Stimulated activated CD4-positive, alpha-beta T cell treated with anti-CD3 and anti-CD28 coated beads, Interleukin-2, amount 100 ng/mL, for 4 hours (primary cell): ENCODE measurements at places on chromosomes 12 and 14.

DNA sequence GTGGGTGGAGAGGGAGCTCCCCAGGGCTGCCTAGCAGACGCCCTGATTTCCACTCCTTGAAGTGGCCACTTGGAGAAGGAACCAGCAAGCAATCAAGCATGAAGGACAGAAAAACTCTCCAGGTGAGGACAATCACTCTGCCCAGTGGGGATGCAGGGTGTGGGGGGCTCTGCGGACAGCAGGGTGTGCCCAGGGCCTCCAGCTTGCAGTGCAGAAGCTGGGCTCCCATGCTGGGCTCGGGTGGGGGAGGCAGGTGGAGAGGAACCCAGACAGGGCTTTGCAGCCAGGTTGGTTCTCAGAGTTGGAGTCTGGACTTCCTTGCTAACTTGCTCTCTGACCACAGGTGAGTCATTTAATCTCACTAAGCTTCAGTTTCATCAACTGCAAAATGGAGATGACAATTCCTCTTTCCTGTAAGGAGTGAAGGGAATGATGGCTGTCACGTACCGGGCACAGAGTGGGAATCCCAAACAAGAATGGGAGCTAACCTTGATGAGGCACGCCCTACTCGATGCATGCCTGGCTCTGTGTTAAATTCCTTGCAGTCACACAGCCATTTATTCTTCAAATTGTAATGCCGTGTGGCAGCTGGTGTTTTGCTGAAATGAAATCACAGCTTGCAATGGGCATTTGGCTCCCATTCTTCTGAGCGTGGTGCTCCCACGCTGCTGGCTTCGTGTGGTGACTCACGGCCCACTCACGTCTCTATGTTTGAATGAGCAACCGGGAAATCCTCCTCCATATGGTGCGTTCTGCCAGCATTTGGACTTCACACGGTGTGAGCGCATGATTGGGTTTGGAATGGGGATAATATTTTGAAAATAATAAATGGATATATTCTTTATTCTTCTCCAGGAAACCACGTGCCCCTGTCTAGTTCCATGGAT, 75.2 kb downstream of the PRIMA1 start:
- DNase-seq: no peak

- no peak for DNase-seq
These were observed 60.0 kb downstream of the LIN52 start for GRCh38 chr14:74144789-74145188.

GRCh38 chr14:71885301-71885700, 46.9 kb upstream of the RGS6 start:
- no peak for DNase-seq

GRCh38 chr12:57158665-57159064, 11.2 kb upstream of the LRP1-AS start:
- DNase-seq: no peak

GRCh38 chr12:59651229-59651920, 55.5 kb downstream of the SLC16A7 start:
- DNase-seq: no peak

DNA sequence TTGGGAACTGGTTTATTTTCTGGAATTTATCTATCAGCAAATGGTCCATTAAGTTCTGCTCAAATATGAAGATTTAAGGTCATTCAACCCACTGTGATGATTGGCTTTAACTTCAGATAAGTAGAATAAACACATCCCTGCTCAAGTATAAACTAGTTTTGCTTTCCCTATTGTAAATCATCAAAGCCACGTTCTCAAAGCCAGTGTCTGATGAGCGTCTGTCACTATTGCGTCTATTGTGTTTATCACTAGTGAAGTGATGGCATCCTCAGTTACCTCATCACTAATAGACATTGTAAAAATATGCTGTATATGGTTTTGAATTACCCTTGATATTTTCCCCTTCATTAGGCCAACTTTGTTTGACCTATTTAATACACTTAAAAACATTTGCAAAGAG, 351.3 kb downstream of the BCAT1 start:
- DNase-seq: no peak

DNA sequence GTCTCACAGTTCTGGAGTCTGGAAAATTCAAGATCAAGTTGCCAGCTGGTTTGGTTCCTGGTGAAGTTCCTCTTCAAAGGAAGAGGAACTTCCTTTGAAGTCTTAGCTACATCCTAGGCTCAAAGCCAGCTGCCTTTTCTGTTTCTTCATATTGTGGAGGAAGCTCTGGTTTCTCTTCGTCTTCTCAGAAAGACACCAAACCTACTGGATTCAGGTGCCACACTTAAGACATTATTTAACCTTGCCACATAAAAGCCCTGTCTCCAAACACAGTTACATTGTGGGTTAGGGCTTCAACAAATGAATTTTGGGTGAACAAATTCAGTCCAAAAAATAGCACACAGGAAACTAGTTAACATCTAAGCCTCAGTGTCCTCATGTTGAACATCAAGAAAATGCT, 1019.8 kb downstream of the GALC start:
- DNase-seq: no peak

DNA sequence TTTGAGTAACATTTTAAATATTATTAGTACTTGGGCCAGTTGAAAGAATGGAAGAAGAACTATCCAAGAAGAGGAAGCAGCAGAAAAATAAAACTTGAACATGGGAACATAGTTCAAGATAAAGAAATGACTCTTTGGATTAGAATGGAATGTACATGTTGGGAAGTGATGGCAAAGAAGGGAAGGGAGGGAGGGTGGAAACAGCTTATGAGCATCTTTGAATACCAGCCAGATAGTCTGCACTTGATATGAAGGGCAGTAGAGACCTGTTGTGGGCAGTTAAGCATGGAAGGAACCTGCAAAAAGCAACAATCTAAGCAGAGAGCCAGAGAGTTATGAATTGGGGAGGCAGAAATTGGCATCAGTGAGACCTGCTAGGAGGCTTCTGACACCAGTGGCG, 10.0 kb upstream of the IL22 start:
- no peak for DNase-seq

DNA sequence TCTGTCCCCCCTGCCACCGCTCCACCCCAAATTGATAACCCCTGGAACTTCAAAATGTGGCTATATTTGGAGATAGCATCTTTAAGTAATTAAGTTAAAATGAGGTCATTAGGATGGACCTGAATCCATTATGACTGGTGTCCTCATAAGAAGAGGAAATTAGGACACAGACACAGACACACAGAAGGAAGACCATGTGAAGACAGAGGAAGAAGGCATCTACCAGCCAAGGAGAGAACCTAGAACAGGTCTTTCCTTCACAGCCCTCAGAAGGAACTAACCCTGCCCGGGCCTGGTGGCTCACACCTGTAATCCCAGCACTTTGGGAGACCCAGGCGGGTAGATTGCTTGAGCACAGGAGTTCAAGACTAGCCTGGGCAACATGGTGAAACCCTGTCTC, 3.6 kb upstream of the HRK start:
- DNase-seq: no peak

GRCh38 chr12:25958428-25959070, at the start of gene RASSF8:
TSS of gene RASSF8 (plus strand) at chr12:25958682. CDS start at chr12:26055344, 96,662 bp downstream.
- no peak for DNase-seq

GRCh38 chr12:5254703-5255102, 177.2 kb upstream of the NTF3 start:
- DNase-seq: no peak

DNA sequence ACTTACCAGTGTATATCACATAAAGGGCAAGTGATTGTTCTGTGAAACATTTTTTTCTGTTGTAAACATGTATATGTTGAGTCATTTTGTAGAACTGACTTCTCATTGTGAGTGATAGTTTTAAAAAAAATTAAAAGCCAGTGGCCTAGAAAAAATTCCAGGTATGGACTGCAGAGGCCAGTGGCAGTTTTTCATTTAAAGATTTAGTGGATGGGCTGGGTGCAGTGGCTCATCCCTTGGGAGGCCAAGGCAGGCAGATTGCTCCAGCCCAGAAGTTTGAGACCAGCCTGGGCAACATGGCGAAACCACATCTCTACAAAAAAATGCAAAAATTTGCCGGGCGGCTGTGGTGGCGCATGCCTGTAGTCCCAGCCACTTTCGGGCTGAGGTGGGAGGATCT, 84.7 kb upstream of the MDM1 start:
- no peak for DNase-seq

DNA sequence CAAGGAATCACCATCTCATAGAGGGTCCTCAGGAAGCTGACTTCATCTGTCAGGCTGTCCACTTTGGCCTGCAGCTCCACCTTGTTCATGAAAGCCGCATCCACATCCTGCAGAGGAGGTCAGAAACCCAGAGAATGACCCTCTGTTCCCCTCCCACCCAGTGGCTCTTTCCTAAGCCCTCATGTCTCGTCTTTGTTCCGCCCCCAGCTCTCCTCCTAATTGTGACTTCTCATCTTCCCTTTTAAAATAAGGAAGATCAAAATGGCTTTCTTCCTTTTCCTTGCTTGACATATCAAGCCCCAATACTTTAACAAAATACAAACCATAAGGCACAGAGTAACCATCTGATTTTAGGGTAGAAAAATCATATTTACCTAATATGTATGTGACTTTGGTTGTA, 4.4 kb downstream of the KRT76 start:
- no peak for DNase-seq

GRCh38 chr12:94186278-94187241, 38.2 kb downstream of the PLXNC1 start:
- DNase-seq: no peak

- no peak for DNase-seq
These were observed 15.8 kb downstream of the VDR start for GRCh38 chr12:47889040-47889439.

DNA sequence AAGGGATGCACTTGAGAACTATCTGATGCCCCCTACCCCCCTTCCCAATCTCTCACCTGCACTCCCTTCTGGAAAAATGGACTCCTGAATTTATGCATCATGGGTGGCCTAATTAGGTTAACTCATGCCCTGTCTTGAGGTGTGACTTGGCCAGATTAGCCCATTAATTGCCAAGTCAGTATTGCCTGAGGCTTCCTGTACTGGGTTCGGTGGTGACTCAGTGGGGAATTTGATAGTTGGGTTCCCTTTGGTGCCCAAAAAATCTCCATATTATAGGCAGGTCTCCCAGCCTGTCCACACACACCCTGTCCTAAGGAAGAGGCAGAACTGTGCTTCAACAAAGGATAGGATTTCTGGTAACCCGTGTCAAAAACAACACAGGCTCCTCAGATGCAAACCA, 146.1 kb downstream of the CHST11 start:
- DNase-seq: no peak

GRCh38 chr14:72416892-72417291, 477.0 kb downstream of the DPF3 start:
- DNase-seq: no peak

DNA sequence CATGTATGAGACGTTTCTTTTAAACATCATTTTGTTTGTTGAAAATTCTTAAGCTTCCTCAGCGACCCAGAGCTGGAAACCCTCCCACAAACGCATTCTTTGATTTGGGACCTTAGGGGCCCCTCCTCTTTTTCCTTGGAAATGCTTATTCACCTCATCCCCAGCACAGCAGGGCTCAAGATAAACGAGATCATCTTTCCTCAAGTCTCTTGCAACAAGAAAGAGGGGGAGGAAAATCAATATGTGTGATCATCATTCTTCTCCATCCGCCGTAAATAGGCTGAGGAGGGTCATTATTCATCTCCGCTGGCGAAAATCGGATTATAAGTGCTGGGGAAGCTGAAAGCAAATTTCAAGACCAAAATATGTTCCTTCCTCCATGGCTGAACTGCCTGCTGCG, 1415.2 kb downstream of the AACS start:
- no peak for DNase-seq

- DNase-seq: no peak
These were observed 38.3 kb downstream of the DAO start for GRCh38 chr12:108918206-108918605.

- no peak for DNase-seq
These were observed 44.3 kb upstream of the KTN1 start for GRCh38 chr14:55535516-55536203.

GRCh38 chr14:85439696-85440328, 90.1 kb upstream of the FLRT2 start:
- DNase-seq: no peak

GRCh38 chr12:57154804-57155434, 7.5 kb upstream of the LRP1-AS start:
- no peak for DNase-seq

DNA sequence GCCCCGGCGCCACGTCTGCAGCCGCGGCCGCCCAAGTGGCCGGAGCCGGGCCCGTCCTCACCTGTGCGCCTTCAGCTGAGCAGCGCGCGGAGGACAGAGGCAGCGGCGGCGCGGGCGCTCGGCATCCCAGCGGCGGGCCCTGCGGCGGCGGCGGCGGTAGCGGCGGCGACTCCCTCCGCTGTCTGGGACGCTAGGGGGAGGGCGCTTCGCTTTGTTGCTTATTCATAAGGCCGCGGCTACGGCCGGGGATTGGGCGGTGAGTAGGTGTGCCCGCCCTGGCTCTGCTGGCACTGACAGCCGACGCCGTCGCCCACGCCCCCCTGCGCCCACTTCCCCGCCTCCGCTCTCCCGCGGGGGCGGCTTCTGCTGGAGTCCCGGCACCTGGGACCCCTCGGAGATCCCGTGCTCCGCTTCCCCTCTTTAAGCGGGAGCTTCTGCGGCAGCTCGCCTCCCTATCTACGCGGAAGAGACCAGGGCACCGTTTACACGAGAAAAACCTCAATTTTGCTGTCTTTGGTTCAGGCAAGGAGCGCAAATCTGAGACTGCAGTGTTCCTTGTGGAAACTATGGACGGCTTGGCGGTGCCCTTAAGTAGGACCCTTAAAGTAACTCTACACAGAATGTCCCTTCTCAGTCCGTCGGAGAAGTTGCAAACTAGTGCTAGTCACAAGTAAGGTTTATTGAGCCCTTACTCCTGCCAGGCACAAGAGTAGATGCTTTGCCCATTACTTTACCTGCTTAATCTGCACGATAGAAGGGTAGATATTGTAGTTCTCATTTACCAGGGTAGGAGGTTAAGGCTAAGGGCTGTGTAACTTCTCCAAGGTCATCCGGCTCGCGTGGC, at the start of gene ARMH4:
Gene ARMH4 (minus strand): TSS at position 200 of the 844 bp plus-strand sequence. CDS start 12,855 bp downstream, outside the sequence.
- DNase-seq: peak; percentile 56

DNA sequence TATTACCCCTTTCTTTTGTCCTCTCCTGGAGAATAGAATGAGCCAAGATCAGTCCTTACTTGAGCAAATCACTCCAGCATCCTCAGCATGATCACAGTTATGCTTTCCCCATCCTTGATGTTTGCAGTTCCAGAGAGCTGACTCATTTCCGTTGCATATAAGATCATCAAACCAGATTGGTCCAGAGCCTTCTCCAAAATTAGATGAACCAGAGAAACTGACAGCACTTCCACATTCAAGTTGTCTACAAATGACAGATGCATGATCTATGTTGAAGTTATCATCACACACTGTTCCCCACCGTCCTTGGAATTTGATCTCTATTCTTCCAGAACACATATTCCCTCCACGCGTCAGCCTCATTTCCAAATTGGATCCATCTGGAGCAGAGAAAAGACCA, 4.8 kb downstream of the CD163 start:
- no peak for DNase-seq

DNA sequence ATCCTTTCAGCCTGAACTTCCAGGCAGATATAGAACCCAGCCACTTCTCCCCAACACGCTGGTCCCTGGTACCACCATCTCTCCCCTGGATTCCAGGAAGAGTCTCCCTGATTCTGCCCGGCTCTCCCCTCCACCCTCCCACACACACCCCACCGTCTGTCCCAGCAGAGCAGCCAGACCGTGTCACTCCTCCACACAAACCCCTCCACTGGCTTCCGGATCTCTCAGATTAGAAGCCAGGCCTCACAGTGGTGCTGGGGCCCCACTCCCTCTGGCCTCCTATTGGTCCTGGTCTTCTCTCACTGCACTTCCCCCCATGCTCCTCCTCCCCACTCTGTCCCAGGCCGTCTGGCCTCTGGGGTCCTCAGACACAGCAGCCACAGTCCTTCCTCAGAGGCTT, 52.4 kb upstream of the CDKN3 start:
- no peak for DNase-seq

GRCh38 chr12:121190523-121191031, 19.4 kb upstream of the P2RX4 start:
- DNase-seq: no peak

GRCh38 chr12:97275256-97275655, 187.3 kb upstream of the RMST start:
- no peak for DNase-seq
